ENCODE measurements at places on chromosomes 4 and X.

- no peak for DNase-seq
Measured at GRCh38 chrX:100819534-100819836, 706 bp upstream of the CSTF2 start.

- DNase-seq, result no peak
Measured at GRCh38 chr4:101885574-101885973, 95.0 kb downstream of the BANK1 start.

GRCh38 chr4:121088867-121089266 lies 16.5 kb upstream of the NDNF start:
- no peak for DNase-seq

DNA sequence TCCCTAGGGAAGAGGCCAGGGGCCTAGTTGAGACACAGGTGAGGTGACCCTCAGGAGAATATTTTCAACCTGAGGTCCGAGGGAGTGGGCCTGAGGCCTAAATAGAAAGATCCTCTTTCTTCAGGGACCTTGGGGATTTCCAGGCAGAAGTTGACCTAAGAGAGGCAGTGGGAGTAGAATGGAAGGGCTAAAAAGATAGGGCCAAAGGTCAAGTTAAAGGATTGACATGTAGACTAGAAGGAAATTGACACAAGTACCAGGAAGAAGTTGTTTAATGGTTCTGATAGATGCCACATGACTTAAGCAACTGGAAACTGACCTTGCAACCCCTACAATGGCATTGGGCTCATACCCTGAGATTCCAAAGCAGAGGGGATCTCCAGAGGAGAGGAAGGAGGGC lies 76.9 kb downstream of the SHROOM3 start:
- no peak for DNase-seq

GRCh38 chr4:27115221-27115620 lies 254.6 kb downstream of the STIM2 start:
- no peak for DNase-seq

DNA sequence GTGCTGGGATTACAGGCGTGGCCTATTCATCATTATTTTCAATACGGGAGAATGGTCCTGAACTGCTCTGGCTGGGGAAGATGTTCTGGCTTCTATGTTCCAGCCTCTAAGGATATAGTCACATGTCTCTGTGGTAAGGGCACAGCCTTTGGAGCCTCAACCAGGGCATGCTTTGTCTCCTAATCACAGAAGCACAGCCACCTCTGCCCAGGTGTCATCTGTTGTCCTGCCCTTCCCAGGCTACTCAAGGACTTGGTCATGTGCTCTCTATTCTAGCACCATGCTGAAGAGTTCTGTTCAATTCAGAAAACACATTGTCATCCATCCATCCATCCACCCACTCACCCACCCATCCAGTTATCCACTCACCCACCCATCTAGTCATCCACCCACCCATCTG lies 29.5 kb downstream of the ASMTL start:
- DNase-seq, result no peak

DNA sequence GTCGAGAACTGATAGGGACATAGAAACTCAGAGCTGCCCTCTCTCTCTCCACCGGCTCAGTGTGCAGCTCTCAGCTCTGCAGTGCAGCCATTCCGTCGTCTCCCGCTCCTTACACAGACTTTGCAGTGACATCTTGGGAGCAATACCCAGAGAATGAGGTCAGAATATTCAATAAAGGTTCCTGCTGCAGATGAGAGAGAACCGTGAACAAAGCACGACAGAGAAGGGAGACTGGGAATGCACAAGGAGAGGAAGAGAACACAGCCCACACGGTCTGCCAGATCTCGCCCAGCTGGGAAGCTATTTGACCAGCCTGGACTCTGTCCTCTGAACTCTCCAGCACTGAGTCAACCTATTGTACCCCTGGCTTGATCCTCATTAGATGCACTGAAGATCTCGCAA lies 118.0 kb upstream of the PPARGC1A start:
- no peak for DNase-seq

GRCh38 chrX:10043386-10043785 lies 76.2 kb downstream of the CLDN34 start:
- DNase-seq, result no peak

- DNase-seq, result no peak
Measured at GRCh38 chr4:17072483-17072882, 174.0 kb upstream of the LDB2 start.

GRCh38 chr4:2322841-2323240 lies 60.9 kb upstream of the MXD4 start:
- DNase-seq, result no peak

DNA sequence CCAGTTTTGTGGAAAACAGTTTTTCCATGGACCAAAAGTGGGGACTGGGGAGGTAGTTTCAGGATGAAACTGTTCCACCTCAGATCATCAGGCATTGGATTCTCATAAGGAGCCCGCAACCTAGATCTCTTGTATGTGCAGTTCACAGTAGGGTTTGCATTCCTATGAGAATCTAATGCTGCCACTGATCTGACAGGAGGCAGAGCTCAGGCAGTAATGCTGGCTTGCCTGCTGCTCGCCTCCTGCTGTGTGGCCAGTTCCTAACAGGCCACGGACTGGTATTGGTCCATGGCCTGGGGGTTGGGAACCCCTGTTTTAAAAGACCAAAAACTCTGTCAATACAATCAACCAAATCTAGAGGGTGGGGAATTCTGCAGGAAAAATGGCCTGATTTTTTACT lies 100.0 kb upstream of the EOLA2 start:
- no peak for DNase-seq

DNA sequence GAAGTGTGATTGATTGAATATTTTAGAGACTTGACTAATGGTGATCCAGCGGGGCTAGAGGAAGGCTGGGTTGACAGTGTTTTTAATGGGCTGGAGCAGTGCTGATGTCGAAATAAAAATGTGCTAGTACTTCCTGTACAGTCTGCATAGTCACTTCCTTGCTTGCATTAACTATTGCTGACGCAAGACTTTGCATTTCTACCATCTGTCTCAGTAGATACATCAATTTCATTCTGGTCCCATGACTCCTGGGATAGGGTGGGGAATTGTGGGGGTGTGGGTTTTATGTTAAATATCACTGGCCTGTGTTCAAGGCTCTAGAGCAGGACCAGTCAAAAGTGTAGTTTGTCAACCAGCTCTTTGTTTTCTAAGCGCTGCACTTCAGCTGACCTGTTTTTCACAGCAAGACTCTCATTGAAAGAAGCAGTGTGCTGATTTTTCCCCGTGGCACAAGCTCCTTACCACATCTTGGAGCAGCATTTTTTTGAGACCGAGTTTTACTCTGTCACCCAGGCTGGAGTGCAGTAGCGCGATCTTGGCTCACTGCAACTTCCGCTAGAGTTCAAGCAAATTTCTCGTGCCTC lies 35.2 kb upstream of the PHEX start:
- peak; percentile 84 for DNase-seq

DNA sequence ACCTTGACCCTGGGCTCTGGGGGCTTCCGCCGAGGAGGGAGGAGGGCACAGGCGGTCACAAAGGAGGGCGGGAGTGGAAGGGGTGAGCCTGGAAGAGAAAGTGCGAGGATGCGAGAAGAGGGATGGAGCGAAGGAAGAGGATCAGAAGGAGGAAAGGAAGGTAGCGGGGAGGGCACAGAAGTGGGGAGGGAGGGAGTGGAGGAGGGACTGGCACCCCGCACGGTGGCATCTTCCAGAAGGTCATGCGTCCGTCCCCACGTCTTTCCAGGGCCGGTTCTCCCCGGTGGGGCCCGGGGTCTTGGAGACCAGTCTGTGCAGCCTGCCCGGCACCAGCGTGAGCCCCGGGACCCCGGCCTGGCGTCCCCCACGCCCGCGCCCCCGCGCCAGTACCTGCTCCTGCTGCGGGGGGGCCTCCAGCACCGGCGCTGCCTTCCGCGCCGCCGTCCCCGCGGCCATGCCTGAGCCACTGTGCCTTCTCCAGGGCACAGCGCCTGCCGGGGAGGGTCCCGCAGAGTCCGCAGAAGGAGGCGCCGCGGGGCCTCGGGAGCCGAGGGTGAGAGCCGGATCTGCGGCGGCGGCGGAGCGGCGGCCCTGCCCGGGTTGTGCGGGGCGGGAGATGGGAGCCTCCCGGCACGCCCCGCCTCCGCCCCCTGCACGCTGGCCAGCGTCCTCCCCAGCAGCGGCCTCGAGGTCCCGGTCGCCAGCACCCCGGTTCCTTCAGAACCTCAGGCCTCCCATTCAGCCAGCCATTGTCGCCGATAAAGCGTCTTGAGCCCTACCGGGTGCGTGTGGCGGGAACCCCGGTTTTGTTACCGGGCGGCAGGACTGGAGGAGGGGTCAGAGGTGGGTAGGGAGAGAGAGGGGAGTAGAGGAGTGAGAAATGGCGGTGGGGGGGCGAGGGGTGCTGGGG lies at the start of gene RNF175:
TSS of gene RNF175 (minus strand) at position 618 of the 910 bp plus-strand sequence. CDS start at position 456, 162 bp downstream.
- DNase-seq, result no peak

DNA sequence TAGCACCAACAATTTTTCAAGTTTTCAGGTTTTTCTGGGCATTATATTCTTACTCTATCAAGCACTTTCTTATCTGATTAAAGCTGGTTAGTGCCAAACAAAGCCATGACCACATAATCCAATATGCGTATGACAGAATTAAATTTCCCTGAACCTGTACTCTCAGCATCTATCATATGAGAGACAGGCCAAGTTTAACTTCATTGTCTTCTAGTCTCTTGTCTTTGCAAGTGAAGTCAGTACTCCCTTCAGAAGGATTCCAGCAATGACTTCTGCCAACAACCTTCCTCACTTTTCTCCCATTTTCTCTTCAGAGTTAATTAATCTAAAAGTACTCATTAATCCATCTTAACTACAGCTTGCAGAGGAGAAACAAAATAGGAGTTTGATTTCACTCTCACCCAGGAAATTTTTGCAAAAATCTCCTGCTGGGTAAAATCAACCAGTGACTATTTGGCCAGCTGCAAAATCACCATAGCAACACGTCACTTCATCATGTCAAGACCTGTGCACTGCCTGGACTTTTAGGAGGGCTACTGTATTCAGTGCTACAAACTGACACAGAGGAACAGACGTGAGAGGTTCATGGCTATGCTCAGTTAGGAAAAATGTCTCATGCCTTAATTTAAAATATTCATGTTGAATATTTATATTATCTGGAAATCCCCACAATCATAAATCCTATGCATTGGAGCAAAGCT lies 208.4 kb downstream of the ANTXR2 start:
- no peak for DNase-seq

- no peak for DNase-seq
Measured at GRCh38 chrX:3166670-3167455, 125.6 kb downstream of the ARSF start.

DNA sequence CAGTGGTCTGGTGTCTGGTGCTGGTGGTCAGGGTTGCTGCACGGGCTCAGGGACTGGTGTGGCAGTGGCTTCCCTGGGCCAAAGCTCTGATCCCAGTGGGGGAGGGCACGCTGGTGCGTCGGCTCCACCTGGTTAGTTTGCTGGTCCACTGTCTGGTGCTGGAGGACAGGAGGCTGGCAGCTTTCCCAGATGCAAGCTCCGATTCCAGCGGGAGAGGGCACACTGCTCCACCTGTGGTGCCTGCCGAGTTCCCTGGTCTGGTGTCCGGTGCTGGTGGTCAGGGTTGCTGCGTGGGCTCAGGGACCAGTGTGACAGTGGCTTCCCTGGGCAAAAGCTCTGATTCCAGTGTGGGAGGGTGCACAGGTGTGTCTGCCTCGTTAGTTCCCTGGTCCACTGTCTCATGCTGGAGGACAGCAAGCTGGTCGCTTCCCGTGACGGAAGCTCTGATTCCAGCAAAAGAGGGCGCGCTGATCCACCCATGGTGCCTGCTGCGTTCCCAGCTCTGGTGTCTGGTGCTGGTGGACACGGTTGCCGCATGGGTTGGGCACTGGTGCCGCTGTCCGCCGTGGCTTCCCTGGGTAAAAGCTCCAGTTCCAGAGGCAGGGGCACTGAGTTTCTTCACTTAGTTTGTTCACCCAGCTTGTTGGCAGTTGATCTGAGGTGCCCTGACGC lies 5.8 kb downstream of the VMA21 start:
- no peak for DNase-seq

- DNase-seq, result no peak
Measured at GRCh38 chrX:109578916-109579315, 42.3 kb downstream of the NXT2 start.

DNA sequence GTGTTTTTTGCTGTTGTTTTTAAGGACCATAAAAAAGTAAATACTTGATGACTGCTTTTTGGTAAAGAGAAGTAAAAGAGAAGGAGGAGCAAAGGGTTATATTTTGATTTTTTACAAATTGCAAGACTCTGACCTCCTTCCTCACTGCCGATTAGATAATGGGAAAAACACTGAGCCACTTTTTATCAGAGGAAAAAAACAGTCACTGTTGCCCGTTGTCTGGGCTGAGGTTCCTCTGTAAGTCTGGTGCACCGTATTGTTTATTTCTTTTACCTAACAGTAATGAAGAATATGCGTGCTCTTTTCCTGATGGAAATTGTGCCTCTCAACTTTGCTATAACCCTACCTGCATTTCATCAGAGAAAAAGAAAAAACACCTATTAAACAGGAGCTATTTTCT lies 178.7 kb upstream of the EMCN start:
- no peak for DNase-seq

DNA sequence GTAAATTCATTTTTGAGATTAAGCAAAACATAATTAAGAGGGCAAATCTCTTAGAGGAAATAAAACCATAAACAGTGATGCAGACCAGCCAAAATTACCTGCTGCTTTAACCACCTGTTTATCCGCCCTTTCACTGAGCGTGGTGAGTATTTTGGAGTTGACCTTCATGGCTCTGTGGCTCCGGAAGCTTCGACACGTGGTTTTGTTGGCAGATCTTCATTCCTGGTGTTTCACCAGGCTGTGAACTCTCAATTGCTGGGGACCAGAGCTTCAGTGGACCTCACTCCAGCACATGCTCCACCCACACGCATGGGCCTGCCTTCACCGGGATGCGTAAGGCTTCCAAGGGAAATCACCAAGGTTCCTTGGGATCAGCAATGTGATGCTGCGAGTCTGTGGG lies 83.8 kb downstream of the FHDC1 start:
- DNase-seq, result no peak

GRCh38 chr4:170336238-170336775 lies 246.6 kb upstream of the AADAT start:
- DNase-seq, result no peak

- no peak for DNase-seq
Measured at GRCh38 chr4:20681271-20681670, 19.0 kb upstream of the PACRGL start.

DNA sequence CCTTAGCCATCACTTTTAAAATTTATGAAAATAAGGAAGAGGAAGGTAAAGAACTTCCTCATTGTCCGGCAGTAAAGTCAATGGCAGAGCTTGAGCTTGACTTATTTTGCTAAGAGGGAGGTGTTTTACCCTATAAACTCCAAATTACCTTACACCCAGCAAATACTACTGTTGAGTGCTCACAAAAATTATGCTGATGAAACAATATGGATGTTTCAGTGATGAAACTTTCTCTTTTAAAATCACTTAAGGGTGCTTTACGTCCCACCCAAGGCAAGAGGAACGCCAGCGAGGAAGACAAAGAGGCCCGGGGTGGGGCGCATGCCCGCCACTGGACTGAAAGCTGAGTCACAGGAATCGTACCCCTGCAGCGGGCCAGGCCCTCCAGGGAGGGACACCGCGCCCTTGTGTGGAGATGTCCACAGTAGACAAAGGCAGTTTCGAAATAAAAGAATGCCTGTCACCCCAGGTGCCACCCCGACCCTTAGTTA lies 560 bp upstream of the TMSB4X start:
- peak; percentile 91 for DNase-seq
